ENCODE measurements at places on chromosomes 12 and 14.

- DNase-seq, result no peak
These were observed 18.2 kb downstream of the RPS6KL1 start for GRCh38 chr14:74904635-74905503.

DNA sequence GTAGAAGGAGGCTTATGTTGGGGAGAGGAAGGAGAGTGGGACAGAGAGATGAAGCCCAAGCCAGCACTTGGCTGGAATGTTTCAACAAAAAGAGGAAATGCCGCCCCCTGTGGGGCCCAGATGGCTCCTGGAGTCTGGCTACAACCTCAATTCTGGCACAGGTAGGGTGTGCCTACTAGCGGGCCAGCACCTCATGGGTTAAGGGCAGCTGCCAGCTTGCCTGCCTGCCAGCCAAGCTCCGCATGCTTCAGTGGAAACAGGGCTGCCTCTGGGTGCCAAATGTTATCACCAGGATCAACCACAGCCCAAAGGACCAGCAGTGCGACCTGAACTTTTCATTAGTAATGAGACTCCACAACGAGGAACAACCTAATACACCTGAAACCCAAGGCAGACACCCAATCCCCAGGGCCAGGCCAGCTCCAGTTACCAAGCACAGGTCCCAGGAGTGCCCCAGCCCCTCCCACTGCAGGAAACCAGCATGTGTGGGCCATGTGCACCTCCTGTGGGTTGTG lies 11.3 kb downstream of the RAB15 start:
- no peak for DNase-seq

- no peak for DNase-seq
These were observed 42.2 kb downstream of the CSRP2 start for GRCh38 chr12:76836633-76837032.

- DNase-seq, result peak; percentile 19
These were observed 356.7 kb upstream of the DIO2 start for GRCh38 chr14:80567905-80568536.

- no peak for DNase-seq
These were observed 288.8 kb downstream of the TMEM132D start for GRCh38 chr12:129615001-129615400.
